Stimulated activated CD8-positive, alpha-beta memory T cell treated with anti-CD3 and anti-CD28 coated beads, Interleukin-7, amount 100 ng/mL, for 1 hour (primary cell): ENCODE measurements at places on chromosomes 5 and 9.

- no peak for DNase-seq
Measured at GRCh38 chr5:14579731-14580397, 1.7 kb upstream of the OTULINL start.

GRCh38 chr9:88531920-88532698, 2.9 kb upstream of the NXNL2 start:
- no peak for DNase-seq

GRCh38 chr9:76424491-76424890, 30.3 kb upstream of the RFK start:
- DNase-seq = no peak

DNA sequence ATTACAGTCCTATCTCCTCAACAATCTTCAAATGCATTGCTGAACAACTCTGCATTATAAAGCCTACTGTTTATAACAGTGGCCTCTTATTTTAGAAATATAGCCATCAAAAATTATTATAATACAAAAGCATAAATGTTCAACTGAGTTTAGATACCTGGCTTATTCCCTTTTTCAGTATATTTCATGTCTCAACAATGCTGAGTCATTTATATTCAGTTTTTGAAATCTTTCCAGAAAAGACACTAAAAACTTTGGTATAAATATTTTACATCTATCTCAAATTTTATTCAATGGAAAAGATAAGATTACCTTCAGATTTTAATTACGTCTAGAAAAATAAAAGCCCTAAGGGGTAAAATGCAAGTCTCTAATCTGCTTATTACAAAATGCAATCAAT, 37.9 kb downstream of the LURAP1L start:
- no peak for DNase-seq

GRCh38 chr9:124266826-124267201, 9.1 kb downstream of the NEK6 start:
- no peak for DNase-seq

DNA sequence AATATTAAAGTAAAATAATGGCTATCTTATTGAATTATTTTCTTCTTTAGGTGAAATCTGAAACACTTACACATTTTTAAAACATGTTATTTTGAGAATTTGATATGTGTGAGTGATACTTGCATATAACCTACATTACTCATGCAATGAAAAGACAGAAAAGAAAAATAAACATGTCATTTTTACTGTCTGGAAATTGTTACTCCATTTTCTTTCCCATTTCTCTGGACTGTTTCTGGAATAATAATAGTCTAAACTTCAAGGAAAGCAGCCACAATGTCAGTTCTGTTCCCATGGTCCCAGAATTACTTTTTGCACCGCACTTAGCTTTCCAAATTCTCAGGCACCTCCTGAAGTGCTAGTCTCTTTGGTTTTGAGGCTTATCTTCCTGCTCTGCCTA, 145.5 kb downstream of the PRR16 start:
- no peak for DNase-seq

GRCh38 chr5:74052441-74053221, 426.6 kb downstream of the ARHGEF28 start:
- no peak for DNase-seq

- DNase-seq = no peak
Measured at GRCh38 chr9:95181226-95181818, 136.2 kb downstream of the FANCC start.

GRCh38 chr9:38318759-38319495, 73.6 kb upstream of the ALDH1B1 start:
- no peak for DNase-seq

DNA sequence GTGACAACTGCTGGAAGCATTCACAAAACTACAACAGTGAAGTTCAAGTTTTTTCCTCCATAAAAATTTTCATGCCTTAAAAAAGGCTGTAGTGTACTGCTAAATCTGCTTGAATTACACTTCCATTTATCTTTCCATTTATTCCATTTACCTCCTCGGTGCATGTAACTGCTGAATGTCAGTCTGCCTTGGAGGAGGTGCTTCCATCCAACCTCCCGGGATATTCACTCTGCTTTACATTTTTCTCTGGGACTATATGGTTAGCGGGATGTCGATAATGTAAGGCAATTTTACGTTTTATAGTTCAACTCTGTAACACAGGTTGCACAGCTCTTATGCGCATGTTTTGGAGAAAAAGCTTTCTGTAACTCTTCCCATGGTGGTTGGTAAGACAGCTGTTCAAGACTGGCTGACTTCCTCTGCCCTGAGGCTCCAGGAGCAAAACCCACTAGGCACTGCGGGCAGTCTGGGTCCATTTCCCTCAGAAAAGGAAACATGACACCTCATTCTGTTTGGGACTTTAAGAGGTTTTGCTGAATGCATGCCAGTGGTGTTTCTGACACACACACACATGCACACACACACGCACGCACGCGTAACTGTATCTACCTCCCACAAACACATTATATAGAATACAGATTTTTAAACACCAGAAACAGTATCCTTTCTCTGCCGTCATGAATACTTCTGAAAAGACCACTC, 66.1 kb downstream of the SPTLC1 start:
- DNase-seq = no peak

GRCh38 chr5:178730940-178731265, 444 bp upstream of the ZNF354A start:
- no peak for DNase-seq

GRCh38 chr5:6674421-6674820, 38.8 kb upstream of the TENT4A start:
- DNase-seq = no peak

DNA sequence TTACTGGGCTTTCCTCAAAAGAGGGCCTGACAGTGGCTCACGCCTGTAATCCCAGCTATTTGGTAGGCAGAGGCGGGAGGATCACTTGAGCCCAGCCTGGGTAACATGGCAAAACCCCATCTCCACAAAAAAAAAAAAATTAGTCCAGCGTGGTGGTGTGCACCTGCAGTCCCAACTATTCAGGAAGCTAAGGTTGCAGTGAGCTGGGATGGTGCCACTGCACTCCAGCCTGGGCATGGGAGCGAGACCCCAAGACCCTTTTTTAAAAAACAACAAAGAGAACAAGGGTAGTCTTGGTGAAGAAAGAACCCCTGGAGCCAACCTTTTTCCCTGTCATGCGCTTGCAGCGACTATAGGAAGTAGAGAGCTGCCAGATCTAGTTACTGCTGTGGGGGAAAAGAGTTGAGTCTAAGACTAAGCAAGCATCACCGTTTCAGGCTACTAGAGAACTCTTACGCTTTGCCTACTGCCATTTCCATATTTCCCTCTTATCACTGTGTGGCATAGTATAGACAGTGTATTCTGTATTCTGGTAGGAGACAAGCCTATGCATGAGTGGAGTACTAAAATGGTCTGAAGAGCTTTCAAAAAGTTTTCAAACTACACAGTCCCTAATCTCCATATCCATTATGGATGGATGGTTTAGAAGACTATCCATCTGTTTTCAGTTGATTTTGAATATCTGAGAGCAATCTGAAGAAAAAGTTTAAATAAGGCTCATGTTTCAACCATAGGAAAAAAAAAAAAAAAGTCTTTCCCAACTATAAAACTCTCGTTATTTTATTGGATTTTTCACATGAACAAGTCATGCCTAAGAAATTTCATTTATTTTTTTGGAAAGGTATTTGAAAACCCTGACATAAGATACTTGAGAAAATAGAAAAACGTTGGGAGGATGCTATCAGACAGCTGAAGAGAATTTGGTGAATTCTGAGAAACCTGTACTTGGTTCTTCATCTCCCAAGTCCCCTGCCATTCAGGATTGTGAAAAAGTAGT, 2.6 kb downstream of the C9orf40 start:
- DNase-seq = no peak

GRCh38 chr5:143347698-143348344, 55.7 kb downstream of the NR3C1 start:
- no peak for DNase-seq
